EH (cell line): ENCODE measurements at places on chromosomes 11 and 22.

- DNase-seq, result no peak
Measured at GRCh38 chr22:42623756-42624441, 9.2 kb upstream of the POLDIP3 start.

GRCh38 chr11:104713401-104713800 lies 184.9 kb downstream of the CASP12 start:
- DNase-seq, result no peak

DNA sequence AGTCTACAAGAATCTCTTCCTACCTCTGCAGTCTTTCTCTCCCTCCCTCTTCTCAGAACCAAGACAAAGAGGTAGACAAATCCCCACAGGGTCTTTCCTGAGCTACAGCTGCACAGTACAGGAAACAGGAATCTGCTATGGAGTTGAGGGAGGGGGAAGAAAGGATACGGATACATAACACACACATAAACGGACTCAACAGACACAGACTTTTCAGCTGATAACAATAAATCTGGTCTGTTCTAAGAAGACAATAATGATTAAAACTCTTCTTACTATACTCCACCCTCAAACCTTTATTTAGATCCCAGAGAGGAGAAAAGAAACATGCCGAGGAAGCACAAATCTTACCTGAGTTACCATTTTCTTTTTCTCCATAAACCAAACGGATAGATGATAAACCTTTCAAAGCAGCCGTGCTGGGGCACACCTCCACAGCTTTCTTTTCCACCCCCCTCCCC lies 122.2 kb downstream of the APOL5 start:
- peak; percentile 48 for DNase-seq

DNA sequence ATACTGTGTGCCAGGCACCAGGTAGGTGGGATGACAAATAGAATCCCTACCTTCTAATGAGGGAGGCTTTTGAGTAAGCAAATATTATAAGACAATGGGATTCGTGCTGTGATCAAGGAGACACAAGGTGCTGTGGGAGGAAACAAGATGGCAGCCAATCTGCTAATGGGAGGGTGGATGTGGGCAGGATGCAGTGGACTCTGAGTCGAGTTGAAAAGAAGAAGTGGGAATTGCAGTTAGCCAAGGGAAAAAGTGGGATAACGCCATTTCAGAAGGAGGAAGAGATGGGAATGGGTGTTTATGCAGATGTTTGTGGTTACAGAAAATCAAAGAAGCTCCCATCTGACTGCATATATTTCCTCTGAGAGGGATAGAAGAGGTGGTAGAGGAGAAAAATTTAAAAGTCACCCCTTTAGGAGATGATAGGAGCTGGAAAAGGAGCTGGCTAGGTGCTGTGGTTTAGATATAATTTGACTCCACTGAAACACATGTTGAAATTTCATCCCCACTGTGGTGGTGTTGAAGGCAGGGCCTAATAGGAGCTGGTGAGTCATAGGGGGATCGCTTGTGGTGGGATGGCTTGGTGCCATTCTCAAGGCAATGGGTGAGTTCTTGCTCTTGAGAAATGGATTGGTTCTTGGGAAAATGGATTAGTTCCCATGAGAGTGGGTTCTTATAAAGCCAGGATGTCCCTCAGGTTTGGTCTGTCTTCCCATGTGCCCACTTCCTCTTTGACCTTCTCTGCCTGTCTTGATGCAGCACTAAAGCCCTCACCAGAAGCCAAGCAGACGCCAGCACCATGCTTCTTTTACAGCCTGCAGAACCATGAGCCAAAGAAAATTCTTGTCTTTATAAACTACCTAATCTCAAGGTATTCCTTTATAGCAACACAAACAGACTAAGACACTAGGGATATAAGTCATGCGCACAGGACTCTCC lies 30.0 kb upstream of the POU2AF1 start:
- DNase-seq, result peak; percentile 23

GRCh38 chr11:23780231-23780630 lies 716.6 kb upstream of the LUZP2 start:
- DNase-seq, result no peak

- no peak for DNase-seq
Measured at GRCh38 chr11:4061700-4062099, 32.9 kb upstream of the RRM1 start.

DNA sequence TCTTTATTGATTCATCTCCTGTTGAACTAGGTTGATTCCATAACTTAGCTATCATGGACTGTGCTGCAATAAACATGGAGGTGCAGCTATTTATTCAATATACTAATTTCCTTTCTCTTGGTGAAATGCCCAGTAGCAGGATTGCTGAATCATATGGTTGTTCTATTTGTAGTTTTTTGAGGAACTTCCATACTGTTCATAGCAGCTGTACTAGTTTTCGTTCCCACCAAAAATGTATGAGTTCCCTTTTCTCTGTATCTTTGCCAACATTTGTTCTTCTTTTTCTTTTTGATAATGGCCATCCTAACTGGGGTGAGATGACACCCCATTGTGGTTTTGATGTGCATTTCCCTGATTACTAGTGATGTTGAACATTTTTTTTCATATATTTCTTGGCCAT lies 87.2 kb upstream of the NAV2 start:
- no peak for DNase-seq

- DNase-seq, result peak; percentile 45
Measured at GRCh38 chr11:57260937-57261783, 24.1 kb upstream of the APLNR start.

GRCh38 chr22:49588739-49589138 lies 238.9 kb downstream of the BRD1 start:
- no peak for DNase-seq

DNA sequence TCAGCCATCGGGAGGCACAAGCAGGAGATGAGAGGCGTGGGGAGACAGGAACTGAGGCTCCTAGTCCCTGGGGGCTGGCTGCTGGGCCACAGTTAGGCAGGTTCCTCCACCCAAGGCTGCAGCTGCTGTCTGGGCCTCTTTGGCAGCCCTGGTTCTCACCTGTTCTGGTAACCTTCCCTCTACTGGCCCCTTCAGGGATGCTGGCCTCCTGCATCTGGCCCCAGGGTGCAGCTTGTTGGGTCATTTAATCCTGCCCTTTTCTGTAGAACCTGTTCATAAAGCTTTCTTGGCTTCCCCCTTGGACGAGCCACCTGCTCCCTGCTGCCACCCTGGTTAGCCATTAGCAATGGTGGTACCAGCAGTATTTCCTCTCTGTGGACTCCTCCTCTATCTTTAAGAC lies 5.5 kb downstream of the USH1C start:
- no peak for DNase-seq

GRCh38 chr11:26963764-26964163 lies 30.1 kb upstream of the FIBIN start:
- DNase-seq, result no peak

DNA sequence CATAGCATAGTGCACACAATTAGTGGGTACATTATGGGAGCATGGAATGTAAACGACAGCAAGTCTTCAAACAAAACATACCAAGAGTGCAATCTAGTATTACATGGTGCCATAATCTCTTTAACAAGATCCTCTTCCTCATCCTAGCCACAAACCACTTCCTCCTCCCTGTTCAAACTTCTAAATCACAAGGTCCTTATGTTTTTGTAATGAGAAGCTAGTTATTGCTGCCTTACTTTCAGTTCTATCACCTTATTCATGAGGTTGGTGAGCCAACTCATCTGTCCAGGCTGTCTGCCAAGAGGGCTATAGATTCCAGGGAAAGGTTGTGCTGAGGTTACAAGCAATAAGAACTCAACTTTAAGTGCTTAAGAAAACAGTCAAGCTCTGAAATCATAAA lies 195.4 kb upstream of the ARHGAP20 start:
- peak; percentile 89 for DNase-seq

GRCh38 chr11:35006389-35007128 lies 90.1 kb downstream of the PDHX start:
- DNase-seq, result no peak

GRCh38 chr11:12876340-12876739 lies 132.8 kb upstream of the RASSF10 start:
- DNase-seq, result no peak

DNA sequence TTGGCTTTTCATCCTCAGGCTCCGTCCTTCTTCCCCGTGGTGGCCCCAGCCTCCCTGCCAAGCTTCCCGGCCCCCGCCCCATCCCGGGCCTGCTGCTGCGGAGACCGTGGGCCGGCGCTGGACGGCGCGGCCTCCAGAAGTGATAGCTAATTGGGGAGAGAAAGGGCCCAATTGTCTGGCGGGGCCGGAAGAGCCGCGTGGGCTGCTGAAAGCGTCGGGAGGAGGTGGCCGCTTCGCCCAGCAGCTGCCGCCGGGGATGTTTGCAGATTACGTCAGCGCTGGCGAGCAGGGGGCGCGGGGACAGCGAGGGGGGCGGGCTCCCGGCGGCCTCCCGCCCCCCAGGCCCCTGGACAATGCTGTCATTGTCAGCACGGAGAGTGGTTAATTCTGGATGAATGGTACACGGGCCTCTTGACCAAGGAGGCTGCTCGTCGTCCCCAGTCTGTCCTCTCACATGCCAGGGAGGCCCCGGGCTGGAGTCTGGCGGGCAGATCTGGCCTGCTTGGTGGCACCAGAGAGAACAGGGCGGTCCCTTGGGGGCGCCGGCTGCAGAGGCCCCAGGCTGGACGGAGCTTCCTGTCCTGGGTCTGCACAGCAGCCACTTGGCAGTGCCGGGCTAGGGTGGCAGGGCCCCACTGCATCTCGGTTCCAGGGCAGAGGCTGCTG lies 1.6 kb downstream of the SMIM38 start:
- peak; percentile 72 for DNase-seq

DNA sequence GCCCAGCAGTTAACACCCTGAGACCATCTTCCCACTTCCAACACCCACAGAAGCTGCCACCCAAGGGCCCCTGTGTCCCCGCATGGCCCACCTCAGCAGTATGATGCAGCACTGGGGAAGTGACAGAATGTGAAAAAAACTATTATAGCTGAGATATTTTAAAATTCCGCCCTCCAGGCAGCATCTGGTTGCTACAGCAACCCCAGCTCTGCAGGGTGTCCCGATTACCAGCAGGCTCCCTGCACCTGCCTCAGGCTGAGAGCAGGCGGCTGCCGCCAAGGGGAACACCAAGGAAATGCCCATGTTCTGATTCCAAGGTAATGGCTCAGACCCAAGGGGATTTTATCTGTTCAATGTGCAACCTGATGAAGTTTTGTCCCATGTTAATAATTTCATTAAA lies 10.5 kb upstream of the TMEM121B start:
- no peak for DNase-seq

DNA sequence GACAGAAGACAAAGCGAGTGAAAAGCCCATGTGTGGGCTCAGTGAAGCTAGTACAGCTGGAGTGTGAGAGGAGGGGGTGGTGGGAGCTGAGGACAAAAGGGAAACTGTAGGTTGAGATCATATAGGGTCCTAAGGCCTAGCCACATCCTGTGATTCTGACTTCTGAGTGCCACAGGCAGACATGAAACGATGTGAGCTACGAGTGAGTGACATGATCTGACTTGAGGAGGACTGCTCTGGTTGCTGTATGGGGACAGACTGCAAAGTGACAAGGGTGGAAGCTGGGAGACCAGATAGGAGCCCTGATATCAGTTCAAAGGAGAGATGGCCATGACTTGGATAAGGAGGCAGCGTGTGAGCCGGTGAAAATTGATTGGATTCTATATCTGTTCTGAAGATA lies 85.4 kb downstream of the MICAL2 start:
- no peak for DNase-seq

DNA sequence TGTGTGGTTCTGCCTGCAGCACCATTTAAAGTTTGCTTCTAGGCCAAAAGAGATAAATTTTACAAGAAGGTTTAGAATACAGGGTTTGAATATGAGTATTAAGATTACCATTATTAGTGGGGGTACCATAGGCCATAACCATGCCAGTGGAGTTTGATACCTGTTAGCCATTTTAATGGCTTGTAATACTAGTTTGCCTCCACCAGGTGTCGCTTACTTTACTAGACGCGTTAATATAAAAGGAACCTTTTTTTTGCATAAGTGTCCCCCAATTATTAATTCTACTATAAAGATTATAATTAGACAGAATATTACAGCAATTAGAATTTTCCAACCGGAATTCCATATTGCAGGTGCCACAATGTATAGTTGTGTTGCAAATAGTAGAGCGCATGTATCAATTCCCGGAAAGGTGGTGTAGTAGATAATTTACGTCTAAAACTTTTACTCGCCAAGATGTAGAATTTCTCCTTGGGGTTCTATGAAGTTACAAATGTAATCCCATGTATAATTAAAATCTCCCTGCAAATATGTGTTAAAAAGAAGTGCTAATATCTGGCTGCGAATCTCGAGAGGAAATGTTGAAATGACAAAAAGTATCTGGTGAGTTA lies 16.1 kb downstream of the MS4A6E start:
- no peak for DNase-seq

- DNase-seq, result no peak
Measured at GRCh38 chr11:106187860-106188456, 110.5 kb downstream of the AASDHPPT start.

DNA sequence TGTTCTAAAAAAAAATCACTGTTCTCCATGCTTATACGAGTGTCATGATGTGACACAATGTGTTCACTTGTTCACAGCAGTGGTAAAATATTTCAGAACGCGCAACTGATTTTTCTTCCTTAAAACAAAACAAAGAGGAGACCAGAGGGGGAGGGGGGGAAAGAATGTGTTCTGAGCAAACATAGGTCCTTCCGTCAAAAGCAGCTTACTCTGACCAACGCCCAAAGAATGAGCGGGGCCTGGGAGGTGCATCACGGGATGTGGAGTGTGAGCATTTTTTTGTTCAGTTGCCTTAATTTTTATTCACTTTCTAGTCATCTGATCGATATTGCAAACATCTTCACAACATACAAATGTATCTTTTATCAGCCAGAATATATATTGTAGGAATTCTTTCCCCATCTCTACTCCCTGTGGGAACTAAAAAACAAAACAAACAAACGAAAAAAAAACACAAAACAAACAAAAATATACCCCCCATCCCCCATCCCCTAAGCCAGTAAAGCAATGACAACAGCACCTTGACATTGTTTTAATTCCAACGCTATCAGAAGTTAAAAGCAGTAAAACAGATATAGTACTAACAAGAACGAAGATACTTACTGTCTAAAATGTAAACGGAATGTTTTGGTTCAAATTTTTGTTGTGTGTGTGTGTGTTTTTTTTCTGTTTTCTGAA lies 43.3 kb downstream of the BDNF start:
- no peak for DNase-seq

GRCh38 chr22:42964994-42965699 lies 49.8 kb downstream of the PACSIN2 start:
- no peak for DNase-seq

DNA sequence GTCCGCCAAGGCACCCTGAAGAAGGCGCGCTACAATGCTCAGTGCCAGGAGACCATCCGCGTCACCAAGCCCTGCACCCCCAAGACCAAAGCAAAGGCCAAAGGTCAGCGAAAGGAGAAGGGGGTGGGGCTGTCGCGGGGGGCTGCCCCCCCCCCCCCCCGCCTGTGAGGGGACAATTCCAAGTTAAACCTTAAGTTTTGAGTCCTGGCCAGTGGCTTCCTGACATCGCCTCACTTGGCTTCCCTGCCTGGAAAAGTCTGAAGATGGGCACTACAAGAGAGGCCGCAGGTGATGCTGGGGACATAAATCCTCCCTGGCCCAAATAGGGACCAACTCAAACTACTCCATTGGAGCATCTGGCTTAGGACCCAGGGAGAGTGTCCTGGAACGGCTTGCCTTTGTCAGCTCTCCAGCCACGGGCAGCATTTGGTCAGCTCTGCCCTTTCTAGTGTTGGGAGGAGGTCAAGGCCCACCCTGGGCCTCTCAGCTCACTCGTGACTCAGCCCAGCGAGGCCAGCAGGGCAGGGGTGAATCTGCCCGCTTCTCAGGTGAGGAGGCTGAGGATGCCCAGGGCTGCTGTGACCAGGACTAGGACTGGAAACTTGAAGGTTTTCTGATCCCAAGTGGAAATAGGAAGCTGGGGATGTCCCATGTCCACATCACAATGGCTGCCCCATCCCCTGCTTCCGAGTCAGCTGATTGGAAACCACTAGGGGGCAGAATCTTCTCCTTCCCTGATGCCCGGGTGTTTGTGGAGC lies 1.4 kb downstream of the MDK start:
- peak; percentile 64 for DNase-seq
